GM18507 (cell line): ENCODE measurements at places on chromosomes 5 and 9.

DNA sequence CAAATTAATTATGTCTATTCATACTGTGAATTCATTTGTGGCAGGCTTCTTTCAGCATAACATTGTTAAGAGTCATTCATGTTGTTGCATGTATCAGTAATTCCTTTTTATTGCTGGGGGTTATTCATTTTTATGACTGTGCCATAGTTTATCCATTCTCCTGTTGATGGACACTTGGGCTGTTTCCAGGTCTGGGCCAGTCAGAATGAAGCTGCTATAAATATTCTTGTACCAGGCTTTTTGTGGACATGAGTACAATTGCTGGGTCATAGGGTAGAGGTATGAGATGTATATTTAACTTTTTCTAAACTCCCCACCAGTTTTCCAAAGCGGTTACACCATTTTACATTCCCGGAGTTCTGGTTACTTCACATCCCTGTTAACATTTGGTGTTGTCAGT, 13.6 kb downstream of the PRPF4 start:
- DNase-seq, result no peak

GRCh38 chr9:3793971-3794383, 268.2 kb upstream of the RFX3 start:
- DNase-seq, result no peak

GRCh38 chr5:66958201-66958979, 238.2 kb downstream of the CD180 start:
- no peak for DNase-seq

DNA sequence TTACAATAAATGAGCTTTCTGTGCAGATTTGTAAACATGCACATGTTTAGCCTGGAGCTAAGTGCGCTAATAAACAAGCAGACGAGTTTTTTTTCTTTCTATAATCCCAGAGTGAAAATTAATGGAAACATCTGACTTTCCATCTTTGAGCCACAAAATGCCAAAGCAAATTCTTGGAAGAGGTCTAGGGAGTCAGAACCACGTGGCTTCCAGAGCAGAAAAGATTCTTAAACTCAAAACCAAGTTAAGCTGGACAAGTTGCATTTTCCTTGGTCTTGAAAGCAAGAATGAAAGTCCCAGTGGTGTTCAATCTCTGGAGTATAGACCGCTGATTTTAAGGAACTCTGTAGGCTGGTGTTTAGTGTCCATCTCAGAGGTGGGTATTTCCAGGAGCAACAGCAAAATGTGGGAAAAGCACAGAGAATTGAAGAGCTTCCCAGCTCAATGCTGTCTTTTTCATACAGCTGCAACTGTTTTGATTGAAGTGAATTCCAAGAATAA, 71.4 kb downstream of the MYO10 start:
- no peak for DNase-seq

- no peak for DNase-seq
Observed at GRCh38 chr5:143229426-143229895, 174.0 kb downstream of the NR3C1 start.
